ENCODE measurements at places on chromosomes 1 and 21.

GRCh38 chr21:43904331-43904781 lies 39.3 kb downstream of the AGPAT3 start:
- no peak for DNase-seq

GRCh38 chr1:61035880-61036279 lies 46.5 kb upstream of the NFIA start:
- no peak for DNase-seq

DNA sequence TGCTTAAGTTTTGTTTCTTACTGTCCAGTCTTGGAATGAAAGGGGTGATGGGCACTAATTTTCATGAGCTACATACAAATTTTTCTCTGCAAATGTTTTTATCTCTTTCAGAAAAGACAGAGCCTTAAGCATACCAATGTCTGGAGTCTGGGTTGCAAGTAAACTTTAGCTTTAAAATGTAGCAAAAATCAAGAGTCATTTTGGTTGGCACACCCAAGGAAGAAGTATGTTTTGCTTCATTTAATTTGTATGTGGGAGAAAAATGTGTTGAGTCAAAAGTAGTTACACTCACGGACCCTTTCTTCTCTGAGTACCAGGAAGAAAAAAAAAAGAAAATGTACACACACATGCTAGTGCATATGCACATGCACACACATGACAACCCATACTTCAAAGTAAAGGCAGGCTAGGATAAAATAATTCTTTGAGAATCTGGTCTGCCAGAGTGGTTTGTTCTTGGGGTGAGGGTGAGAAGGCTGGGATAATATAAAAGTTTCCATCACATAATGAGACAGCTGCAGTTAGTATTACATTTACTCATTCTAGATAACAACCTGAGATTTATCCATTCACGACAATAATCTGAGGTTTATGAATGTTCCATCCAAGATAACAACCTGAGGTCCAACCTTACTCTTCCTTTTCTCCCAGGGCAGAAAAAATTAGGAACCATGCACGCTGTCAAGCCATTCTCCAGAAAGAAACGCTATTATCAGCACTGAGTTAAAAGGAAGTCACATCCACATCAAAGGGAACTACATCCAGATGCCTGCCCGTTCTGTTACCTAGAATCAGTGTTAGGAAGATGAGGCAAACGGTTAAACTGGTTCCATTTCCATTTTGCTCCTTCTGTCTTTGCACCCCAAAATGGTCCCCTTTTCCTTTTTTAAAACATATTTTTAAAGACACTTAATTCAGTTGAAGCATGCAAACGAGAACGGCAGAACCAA lies 9.3 kb downstream of the DPYD start:
- no peak for DNase-seq

GRCh38 chr21:42578761-42579415 lies 65.2 kb downstream of the SLC37A1 start:
- no peak for DNase-seq

DNA sequence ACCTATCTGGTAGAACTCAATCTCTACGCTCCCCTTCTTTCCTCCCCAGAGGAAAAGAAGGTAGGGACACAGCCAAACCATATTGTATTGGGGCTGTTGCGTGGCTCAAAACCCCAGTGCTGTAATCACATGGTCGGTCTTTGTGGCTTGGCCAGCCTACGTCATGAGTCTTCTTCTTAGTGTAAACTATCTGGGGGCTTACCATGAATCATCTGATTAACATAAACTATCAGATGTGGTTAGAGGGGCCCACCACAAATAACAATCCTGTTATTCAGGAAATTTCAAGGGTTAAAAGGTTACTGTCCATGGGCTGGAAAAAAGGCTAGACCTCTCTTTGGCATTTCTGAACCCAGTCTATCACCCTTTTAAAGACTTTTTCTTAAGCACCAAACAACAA lies 49.5 kb upstream of the GPR52 start:
- no peak for DNase-seq

GRCh38 chr21:41180752-41181151 lies 12.8 kb downstream of the BACE2 start:
- DNase-seq, result no peak

GRCh38 chr21:45864436-45864835 lies 117.1 kb upstream of the COL6A1 start:
- DNase-seq, result no peak

DNA sequence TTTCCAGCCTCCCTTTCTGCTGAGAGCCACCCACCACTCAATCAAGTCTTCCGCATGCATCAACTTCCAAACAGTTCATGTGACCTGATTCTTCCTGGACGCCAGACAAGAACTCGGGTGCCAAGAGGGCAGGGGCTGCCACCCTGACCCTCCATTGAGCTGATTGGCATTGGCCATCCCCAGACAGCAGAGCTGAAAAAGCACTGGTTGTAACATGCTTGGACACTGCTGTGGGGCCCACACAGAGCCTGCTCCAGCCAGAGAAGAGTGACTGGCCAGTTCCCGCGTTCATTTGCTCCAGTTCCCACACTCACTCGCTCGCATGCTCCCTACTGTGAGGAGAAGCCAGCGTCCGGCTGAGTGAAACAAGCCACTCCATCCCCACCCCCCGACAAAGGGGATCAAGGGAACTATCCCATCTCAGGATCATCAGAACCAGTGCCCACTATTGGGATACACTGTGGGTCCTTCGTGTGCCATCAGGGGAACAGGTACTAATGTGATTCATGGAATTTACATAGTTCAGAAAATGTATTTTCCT lies 420.3 kb downstream of the NPHP4 start:
- DNase-seq, result no peak

DNA sequence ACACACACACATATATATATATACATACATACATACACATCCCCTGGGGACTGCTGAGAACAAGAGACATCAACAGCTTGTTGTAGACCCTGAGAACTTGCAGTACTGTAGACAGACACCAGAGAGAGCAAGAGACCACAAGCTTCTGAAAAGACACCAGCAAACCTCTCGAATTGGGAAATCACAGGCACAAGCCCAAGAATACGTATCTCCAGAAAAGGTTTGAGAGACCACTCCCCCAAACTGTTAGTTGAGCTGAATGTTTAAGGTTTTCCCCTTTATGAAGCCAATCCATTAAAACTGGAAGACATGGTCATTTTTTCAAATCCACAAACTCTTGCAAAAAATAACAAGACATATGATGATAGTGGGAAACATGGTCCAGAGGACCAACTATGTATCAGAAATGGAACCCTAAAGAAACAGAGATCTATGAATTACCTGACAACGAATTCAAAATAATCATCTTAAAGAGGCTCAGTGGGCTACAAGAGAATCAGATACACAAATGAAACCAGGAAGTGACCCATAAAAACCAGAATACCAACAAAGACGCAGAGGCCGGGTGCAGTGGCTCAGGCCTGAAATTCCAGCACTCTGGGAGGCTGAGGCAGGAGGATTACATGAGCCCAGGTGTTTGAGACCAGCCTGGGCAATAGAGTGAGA lies 45.1 kb downstream of the SLC2A1 start:
- no peak for DNase-seq

- no peak for DNase-seq
These were observed 250.6 kb upstream of the VAMP3 start for GRCh38 chr1:7520496-7520895.

- no peak for DNase-seq
These were observed 106.9 kb downstream of the SEC16B start for GRCh38 chr1:177862916-177863315.

- DNase-seq, result no peak
These were observed 94.5 kb upstream of the TSPAN2 start for GRCh38 chr1:115183721-115184259.

DNA sequence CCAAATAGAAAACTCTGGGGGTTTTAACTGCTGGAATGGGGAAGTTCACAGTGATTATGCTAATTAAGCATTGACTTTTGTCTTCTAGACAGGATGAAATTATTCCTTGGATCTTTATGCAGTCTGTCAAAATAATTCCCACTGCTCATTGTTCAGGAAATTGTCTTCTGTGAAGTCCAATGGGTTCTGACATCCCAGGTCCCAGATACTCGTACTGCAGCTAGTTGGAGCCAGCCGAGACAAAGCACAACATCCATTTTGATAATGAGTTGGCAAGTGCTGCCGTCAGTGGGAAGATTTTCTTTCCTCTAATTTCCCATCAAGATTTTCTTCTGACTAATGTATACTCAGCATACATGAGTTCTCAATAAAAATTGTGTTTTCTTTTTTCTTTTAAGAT lies 17.3 kb upstream of the B3GALT5 start:
- no peak for DNase-seq

DNA sequence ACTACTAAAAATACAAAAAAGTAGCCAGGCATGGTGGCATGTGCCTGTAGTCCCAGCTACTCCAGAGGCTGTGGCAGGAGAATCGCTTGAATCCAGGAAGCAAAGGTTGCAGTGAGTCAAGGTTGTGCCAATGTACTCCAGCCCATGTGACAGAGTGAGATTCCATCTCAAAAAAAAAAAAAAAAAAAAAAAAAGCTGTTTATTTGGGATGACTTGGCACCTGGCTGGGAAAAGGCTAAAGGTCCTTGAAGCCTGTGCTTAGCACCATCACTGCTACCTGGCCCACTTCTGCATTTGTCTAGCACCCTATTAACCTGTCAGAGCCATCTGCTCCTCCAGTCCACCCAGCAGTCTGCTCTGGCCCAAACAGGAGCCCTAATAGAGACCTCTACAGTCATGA lies 25.0 kb downstream of the PRDX6 start:
- no peak for DNase-seq

DNA sequence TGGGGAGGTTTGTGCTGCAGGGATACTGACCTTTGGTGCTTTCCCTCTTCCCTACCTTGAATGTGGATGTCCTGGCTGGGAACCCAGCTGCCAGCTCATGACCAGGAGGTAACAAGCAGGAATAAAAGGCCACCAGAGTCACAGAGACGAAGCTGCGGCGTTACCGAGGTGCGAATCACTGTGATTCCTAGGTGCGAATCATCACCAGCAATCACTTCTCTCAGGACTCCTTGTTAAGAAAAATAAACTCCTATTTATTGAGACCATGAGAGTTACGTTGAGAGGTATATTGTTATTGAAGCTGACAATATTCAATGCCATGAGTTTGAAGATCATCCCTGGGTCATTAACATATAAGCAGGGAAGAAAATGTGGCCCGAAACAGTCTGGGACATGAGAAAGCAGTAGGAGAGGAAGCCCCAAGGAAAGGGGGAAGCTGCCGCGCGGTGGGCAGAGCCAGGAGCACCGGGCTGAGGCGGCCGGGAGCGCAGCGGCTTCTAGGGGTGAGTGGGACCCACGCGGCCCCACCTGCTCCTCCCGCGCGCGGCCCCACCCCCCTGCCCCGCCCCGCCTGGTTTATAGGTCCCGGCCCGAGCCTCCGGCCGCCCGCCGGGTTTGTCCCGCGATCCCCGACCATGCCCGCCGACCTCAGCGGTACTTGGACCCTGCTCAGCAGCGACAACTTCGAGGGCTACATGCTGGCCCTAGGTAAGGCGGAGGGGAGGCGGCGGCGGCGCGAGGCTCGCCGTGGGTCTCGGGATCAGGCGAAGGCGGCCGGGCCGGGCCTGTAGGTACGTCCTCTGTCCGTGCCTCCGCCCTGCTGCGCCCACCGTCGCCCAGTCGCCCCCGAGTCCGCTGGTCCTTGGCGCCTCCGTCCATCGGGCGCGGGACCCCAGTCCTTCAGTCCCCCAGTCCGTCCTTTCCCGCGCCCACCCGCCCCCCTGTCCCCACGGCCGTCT lies at the start of gene RBP7:
Gene RBP7, plus strand, starts transcription at position 605 of the 959 bp plus-strand sequence. Its CDS starts 31 bp downstream, at position 636.
- no peak for DNase-seq

Data from cortex of kidney (tissue), 1 donor.